NCI-H446 (cell line): ENCODE measurements at places on chromosomes 11 and 22.

DNA sequence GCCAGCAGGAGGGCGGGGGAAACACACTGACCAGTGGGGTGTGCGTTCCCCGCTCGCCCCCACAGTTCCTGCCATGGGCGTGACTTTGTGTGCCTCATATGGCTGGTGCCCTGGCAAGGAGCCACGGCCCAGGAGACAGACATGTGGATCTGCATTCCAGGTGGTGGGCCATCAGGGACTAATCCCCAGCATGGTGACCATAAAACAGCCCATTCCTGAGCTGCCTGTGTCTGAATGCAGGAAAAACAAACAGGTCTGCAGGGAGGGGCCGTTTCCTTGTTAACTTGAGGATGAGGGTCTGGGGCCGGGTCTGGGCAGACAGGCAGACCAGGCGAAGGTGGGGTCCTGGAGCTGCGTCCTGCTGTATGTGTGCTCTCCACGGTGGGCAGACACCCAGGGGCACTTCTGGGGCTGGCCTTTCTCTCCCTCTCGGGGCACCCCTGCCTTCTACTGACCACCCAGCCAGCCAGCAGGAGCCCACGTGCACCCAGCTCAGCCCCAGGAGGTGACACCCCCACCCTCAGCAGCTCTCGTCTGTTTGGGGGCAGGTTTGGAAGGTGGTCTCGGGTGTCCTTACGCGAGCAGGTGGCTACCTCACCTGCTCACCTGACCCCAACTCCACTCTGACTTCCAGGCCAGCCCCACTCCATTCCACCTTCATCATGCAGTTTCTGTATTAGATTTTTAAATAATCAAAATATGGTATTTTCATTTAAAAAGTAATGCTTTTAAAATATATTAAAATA is 120.3 kb downstream of the KCNQ1OT1 start:
- DNase-seq, result no peak

DNA sequence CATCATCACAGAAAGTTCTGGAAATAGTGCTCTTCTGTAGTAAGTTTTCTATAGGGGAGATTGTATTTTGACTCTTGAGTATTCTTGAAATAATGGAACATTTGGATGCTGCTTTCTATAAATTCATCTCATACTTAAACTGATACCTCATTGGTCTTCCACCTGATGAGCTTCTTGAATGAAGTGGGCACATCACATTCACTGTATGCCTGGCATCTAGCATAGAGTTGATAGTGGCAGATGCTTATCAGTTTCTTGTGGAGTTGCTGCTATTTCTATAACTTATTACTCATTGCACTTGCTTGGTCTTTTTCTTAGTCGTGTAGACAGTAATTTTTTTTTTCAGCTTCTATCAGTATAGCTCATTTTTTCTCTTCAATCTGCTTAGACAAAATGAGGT is 5.4 kb downstream of the ATXN10 start:
- no peak for DNase-seq

DNA sequence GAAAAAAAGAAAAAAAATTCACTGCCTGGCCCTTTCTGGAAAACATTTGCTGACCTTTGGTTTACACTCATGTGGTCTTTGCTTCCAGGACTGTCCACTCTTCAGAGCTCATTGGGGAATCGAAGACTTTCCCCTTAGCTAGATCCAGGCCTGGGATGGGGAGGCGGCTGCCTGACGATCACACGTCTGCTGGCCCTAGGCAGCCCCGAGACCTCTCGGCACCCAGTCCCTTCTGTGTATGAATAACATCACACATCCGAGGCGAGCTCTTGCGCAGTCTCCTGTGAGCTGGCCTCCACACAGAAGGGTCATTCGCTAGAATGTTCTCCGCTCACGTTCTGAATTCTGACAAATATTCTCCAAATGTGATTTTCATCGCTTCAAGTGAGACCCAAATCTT is 25.7 kb upstream of the GAL start:
- no peak for DNase-seq

DNA sequence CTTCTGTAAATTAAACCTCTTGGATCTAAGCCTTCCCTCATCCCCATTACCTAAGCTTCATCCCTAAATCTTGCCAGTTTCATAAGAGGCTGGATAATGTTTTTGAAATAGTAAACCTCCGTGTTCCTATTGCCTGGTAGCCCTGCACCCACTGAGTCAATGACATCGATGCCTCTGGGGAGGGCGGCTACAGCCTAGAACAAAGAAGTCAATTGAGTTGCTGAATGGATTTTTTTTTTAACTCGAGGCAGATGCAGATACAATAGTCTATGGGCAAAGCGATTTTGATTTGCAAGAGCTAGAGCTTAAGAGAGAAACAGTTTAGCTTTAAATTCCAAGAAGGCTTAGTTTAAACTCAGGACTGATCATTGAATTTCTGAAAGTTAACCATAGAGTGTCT is 121.3 kb downstream of the NECTIN1 start:
- DNase-seq, result no peak

DNA sequence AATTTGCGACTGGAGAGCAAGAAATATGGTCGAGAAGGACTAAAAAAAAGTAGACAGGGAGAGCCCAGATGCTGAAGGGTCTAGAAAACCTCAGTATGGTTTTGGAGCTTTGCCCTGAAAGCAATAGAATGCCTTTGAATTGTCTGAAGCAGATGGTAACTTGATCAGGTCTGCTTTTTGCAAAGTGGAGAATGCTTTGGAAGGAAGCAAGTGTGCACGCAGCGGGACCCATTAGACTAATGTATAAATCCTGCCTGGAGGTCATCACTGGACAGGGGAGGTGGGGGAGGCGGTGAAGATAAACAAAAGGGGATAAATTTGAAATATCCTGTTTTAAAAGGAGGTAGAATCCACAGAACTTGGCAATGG is 757 bp upstream of the HINFP start:
- peak; percentile 51 for DNase-seq

- no peak for DNase-seq
Measured at GRCh38 chr11:75563978-75564552, 2.0 kb downstream of the SERPINH1 start.

- no peak for DNase-seq
Measured at GRCh38 chr11:1481483-1481825, 5.1 kb downstream of the MOB2 start.

GRCh38 chr11:30423279-30423648 is 100.4 kb downstream of the ARL14EP start:
- DNase-seq, result no peak

GRCh38 chr11:17366495-17366894 is 14.9 kb downstream of the NCR3LG1 start:
- no peak for DNase-seq

GRCh38 chr11:36385121-36385970 is 89.3 kb downstream of the PRR5L start:
- DNase-seq, result no peak

DNA sequence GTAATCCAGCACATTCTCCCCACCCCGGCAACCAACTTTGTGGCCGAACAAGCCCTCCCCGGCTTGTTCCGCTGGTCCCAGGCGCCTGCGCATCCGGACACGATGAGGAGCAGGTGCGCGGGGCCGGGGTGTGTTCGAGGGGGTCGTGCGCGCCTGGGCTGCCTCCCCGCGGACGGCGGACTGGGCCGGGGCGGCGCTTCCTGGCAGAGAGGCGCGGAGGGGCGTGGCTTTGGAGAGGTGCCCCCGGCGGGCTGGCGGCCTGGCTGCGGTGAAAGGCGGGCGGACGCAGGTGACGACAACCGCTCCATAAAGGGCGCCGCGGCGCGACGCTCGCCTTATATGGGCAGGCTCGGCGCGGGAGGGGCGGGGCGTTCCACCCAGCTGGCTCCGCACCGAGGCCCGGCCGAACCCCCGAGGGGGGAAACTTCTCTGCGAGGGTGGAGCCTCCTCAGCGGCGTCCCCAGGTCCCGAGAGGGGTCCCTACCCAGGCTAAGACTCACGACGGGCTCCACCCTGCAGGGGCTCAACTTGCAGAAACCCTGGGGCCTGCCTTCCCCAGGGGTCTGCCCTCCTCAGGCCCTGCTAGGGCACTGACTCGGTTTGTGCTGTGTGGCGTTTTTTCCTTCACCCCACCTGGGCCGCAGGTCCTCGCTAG is 26.4 kb downstream of the TXN2 start:
- no peak for DNase-seq

- DNase-seq, result no peak
Measured at GRCh38 chr11:76806131-76806530, 23.0 kb downstream of the TSKU start.

DNA sequence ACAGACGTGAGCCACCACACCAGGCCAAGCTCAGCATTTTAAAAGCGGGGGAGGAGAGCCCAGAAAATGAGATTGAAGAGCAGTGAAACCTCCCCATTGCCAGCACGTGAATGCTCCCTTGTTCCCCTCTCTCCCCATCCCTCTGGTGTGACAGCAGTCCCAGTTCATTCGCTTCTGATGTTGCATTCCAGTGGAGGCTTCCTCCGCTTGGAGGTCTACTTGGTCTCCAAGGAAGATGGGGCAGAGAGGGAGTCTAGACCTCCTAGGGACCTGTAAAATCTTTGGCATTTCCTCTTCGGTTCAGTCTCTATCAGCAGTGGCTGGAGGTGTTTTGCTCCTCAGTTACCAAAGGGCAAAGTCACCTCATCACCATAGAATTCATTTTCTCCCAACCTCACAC is 30.2 kb upstream of the EP300 start:
- no peak for DNase-seq

DNA sequence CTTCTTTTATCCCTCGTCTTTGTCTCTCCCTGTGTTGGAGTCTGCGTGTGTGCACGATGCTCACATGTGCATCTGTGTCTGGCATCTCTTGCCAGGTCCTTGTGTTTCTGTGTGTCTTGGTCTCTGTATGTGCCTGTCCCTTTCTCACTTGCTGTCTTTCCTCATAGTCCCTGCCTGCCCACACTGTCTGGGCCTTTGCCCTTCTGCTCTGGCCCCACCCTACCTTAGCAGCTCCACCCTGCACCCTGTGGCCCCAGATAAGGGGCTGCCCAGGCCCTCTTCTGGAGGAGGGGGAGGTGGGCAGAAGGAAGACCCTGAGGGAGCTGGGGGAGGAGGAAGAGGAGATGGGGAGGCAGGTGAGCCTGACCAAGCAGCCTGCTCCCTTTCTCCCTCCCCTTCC is 2.8 kb downstream of the EHBP1L1 start:
- no peak for DNase-seq

DNA sequence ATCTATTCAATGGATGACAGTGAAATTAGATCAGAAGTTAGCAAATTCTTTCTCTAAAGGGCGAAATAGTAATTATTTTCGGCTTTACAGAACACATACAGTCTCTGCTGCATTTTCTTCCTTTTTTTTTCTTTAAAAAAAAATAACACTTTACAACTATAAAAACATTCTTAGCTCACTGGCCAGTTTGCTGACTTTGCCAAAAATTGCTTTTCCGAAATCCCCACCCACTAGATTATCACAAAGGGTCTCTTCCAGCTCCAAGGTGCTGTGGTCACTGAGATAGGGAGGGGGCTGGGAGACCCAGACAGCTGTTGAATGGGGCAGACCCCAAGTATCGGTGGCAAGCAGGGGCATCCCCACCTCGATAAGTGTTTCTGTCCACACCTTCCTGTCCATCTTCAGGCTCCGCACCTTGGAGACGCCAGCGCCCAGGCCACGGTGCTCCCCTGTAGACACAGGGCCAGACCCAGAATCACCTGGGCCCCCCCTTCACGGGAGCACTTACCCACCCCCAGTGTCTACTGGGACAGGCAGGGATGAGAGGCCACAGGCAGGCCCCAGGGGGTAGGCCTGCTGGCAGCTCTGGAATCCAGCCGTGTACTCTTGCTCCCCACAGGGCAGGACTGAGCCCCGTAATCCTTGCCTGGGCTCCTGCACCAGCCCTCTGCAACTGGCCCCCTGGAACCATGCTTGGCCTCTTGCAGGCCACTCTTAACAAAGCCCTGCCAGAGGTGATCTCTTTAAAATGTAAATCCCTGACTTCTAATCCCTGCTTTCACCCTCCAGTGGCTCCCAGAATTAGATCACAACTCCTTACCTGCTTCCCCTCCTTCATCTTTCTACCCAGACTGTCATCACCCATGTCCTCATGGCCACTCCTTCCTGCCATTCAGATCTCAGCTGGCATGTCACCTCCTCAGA is 31.5 kb upstream of the PDE2A start:
- DNase-seq, result no peak

DNA sequence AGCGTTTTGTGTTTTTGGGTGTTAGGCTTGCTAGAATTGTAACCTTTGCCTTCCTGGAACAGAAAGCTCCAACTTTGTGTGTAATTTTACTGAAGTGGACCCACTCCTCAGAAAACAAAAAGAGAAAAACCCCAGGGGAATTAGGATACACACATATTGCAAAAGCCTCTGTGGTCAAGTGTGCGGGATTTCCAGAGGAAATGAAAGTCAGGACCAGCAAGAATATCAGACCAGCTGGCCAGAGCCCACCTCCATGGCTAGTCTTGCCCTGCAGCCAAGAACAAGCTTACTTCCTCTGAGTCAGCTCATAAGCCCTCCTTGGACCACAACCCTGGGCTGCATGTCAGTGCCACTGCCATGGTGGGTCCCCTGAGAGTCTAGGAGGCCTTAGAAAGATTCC is 37.0 kb upstream of the FTH1 start:
- no peak for DNase-seq

DNA sequence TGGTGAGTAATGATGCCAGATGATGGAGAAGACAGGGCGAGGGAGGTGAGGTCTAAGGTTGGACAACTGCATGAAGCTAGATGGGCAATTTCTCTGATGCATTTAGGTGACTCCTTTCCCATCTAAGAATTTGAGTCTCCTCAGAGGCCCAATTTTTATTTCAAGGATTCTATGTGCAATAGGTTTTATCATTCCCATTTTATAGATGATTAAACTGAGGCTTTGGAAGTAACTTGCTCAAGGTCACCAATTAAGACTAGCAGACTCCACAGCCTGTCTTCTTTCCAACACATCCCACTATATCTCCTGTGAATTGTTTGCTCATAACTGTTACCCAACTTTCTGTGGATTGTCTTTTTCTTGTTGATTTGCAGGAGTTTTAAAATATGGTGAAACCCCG is 28.5 kb downstream of the DSCAML1 start:
- no peak for DNase-seq

GRCh38 chr22:50439314-50439870 is 35.4 kb downstream of the SBF1 start:
- DNase-seq, result no peak

GRCh38 chr11:113623114-113623513 is 83.0 kb downstream of the TMPRSS5 start:
- DNase-seq, result no peak

GRCh38 chr11:46570790-46571398 is 22.9 kb downstream of the AMBRA1 start:
- no peak for DNase-seq

DNA sequence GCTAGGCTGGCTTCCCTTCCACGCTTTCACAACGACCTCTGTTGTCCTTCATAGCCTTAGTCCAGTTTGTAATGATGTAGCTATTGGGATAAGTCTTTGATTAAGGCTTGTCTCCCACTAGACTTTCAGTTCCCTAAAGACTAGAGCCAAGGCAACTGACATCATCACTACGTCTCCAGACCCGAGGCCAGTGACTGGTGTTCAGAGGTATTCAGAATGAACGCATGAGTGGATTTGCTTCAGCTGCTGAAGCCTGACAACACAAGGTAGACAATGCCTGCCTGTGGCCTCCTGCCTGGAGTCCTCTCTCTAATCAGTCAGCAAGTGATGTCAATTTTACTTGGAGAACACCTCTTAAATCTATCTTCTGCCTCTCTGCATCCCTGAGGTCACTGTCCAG is 13.6 kb downstream of the EFCAB6 start:
- DNase-seq, result no peak

GRCh38 chr22:39825661-39826102 is 67.9 kb downstream of the ENTHD1 start:
- DNase-seq, result no peak

- no peak for DNase-seq
Measured at GRCh38 chr11:82994604-82995230, 77.0 kb downstream of the RAB30 start.

- DNase-seq, result no peak
Measured at GRCh38 chr11:109062445-109062844, 359.5 kb upstream of the C11orf87 start.
